ENCODE measurements at places on chromosomes 4 and X. TPM values are rescaled to one million over a fixed set of nuclear protein-coding genes. Genes with fewer than 3 reads are reported as not detected.

DNA sequence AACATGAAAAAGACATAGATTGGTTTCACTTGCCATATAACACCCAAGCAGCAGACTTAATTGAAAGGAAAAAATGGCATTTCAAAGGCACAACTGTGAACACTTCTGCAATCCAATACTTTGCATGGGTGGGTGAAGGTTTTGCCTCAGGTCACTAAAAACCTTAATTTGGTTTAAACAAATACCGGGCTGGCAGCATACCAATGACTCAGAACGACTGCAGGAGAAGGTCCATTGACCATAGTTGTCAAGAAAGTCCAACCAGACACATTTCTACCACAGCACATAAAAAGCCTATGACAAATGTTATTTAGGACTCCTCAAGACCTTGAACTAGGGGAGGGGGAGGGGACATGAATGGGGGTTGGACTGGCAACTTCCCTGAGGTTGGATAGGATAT, 183.6 kb upstream of the TRPC5 start:
- no peak for DNase-seq

- DNase-seq = no peak
Observed at GRCh38 chrX:53086464-53086863, 4.3 kb downstream of the TSPYL2 start.

DNA sequence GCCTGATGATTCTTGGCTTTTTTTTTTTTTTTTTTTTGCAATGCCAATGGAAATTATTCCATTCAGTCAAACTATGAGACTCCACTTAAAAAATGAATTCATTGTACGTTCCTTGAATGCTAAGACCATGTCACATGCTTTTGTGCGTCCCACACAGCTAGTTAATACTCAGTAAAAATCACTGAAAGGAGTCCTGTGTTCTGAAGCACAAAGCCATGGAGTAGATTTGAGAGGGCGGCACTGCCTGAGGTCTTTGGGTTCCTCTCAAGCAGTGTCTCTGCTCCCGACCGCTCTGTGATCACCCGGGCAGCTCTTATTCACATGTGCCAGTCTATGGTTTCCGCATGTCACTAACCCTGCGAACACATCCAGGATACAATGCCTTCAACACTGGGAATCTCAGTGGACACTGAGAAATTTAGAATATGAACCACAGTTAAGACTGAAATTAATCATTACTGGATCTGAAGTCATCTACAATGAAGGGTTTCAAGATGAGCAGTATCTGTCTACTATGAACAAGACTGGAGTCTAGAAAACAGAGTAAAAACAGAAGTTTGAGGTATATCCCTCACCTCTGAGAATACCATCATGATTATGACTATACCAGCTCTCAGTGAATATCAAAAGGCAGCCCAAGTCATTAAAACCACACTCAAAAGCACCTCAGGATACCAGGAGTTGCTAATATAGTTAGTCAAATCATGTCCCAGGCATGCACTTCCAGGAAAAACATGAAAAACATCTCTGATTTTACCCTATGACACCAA, 193.0 kb downstream of the MGST2 start:
- peak; percentile 43 for DNase-seq

GRCh38 chr4:145735827-145736226, 55.9 kb downstream of the C4orf51 start:
- DNase-seq = no peak

DNA sequence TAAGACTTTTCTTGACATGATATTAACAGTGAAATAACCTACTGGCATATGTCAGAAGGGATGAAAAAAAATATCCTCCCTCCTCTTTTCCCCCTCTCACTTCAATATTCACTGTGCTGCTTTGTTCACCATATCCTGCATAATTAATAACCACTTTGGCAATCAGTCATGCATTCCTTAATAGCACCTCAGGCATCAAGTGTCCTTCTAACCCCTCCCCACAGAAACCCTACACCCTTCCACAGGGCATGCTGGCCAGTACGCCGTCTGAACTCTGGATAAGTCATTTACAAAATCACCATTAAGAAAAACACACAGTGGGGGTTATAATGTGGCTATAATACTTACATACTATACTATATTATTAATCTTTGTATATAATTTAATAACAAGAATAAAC, 165.9 kb downstream of the PDGFC start:
- DNase-seq = no peak

GRCh38 chr4:30719454-30720020, 632 bp upstream of the PCDH7 start:
- DNase-seq = no peak

Gene MAGEB2
- total RNA-seq = not detected

Gene TKTL2
- not detected for total RNA-seq

Gene PFKFB1
- 1.6 TPM for total RNA-seq

Gene SPP1
- 0.19 TPM for total RNA-seq

Gene AWAT2
- total RNA-seq = not detected

Gene PDCL2
- total RNA-seq = not detected

All from activated T-cell treated with anti-CD3 and anti-CD28 coated beads, Interleukin-2, amount 50 U/mL, for 72 hours (primary cell).